ENCODE measurements at places on chromosomes 7 and 10.

GRCh38 chr7:140876519-140877248 is 48.0 kb downstream of the BRAF start:
- no peak for DNase-seq

GRCh38 chr7:34362621-34363020 is 295.4 kb upstream of the NPSR1 start:
- no peak for DNase-seq

- no peak for DNase-seq
Observed at GRCh38 chr10:9613338-9614075, 1404.2 kb upstream of the CELF2 start.

- DNase-seq = peak; percentile 40
Observed at GRCh38 chr10:22573820-22574569, 140.4 kb downstream of the PIP4K2A start.

- DNase-seq = no peak
Observed at GRCh38 chr7:95104739-95105138, 197.3 kb downstream of the PPP1R9A start.

DNA sequence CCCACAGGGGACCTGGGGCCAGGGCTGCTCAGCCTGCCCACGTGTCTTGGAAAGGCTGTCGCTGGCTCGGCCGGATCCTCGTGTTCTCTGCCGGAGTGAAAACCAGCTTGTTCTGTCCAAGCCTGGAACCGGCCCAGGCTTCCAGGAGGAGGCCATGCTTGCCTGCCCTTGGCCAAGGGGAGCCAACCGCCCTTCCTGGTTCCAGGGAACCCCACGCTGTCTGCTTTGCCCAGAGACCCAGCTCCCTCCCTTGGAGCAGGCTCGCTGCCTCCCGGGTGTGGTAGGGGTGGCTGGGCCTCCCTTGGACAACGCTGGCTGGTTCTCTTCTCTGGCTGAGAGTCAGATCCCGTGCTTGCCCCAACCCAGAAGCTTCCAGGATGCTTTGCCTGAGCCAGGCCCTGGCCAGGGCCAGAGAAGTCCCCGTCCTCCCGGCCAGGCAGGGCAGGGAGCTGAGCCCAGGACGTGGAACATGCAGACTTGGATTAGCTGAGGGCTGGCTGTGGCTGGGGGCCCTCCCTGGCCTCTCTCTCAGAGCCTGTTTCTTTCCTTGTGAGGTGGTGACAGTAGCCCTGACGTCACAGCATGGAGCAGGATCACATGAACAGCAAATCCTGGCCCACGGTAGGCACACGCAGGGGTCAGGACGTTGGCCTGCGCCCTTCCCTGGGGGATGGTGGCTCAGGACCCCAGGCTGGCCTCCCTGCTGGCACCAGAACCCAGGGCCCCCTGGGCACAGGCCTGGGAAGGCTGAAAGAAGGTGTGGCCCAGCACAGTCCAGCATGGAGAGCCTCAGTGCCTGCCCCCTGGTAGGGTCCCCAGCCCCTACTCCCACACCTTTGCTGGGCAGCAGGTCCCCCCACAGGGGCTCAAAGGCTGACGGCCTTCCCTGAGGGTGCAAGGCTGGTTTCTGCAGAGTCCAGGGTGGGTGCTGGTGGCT is 67.5 kb downstream of the PWWP2B start:
- DNase-seq = no peak

DNA sequence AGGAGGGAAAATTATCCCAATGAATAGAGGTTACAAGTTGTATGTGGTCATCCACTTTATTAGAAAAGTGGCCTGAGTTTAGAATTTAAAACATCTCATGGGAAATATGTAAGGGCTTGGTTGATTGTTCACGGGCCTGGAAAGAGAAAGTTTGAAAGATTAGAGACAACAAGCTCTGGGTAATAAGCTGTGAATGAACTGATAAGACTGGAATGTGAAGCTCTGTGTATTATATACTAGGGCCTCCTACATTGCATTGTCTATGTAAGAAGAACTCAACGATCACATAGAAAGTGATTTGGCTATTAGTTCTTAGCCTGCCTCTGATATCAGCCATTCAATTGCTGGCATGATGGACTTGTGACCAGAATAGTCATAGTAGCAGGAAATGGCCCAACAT is 199.2 kb upstream of the MAGI2 start:
- no peak for DNase-seq

GRCh38 chr10:11003679-11004078 is 14.0 kb upstream of the CELF2 start:
- DNase-seq = no peak

DNA sequence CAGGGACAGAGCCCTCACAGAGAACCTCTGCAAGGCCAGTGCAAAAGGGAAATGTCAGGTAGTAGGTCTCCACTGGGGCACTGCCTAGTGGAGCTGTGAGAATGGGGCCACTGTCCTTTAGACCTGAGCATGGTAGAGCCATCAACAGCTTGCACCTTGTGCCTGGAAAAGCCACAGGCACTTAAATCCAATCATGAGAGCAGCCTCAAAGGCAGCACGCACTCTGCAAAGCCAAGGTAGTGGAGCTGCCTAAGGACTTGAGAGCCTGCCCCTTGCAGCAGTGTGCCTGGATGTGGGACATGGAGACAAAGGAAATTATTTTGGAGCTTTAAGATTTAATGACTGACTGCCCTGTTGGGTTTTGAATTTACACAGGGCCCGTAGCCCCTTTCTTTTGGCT is 918.5 kb upstream of the POT1 start:
- no peak for DNase-seq

- DNase-seq = no peak
Observed at GRCh38 chr7:157568770-157569584, 232.2 kb downstream of the DNAJB6 start.

- DNase-seq = peak; percentile 8
Observed at GRCh38 chr10:30783939-30784501, 154.5 kb upstream of the LYZL2 start.

GRCh38 chr7:18829858-18830285 is 287.6 kb downstream of the TWIST1 start:
- no peak for DNase-seq

GRCh38 chr7:153942036-153942435 is 110.2 kb upstream of the DPP6 start:
- no peak for DNase-seq

GRCh38 chr7:24917510-24918239 is 62.3 kb downstream of the OSBPL3 start:
- DNase-seq = no peak

DNA sequence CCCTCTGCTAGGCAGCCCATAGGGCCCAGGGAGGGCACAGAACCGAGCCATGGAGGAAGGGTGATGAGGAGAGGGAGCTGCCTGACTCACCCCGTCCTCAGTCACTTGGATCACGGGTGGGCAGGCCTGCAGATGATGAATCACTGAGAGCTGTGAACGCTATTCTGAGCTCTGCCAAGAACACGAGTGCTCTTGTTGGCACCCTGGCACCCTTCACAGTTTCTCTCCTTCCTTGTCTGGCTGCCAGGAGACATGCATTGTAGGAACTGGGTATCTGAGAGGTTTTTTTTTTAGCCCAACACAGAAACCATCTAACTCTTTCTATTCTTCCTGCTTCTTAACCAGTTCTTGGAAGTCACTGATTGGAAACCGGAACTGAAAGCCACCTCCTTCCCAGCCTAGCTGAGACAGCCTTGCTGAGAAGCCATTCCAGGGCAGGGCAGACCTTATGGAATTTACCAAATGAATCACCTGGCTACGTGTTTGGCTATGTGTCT is 82.1 kb downstream of the SLC37A3 start:
- peak; percentile 63 for DNase-seq

- no peak for DNase-seq
Observed at GRCh38 chr10:11787846-11788245, 35.3 kb upstream of the PROSER2 start.

GRCh38 chr7:137329411-137329810 is 14.1 kb downstream of the PTN start:
- DNase-seq = no peak

Data from hematopoietic multipotent progenitor cell treated with erythropoietin and hydrocortisone succinate and interleukin-3 and kit ligand, for 17 days (in vitro differentiated cells).